HS-5 (cell line): ENCODE measurements at places on chromosomes 5 and 9.
A peak's percentile ranks its signal among the peaks of the same experiment; 100 is the strongest.

DNA sequence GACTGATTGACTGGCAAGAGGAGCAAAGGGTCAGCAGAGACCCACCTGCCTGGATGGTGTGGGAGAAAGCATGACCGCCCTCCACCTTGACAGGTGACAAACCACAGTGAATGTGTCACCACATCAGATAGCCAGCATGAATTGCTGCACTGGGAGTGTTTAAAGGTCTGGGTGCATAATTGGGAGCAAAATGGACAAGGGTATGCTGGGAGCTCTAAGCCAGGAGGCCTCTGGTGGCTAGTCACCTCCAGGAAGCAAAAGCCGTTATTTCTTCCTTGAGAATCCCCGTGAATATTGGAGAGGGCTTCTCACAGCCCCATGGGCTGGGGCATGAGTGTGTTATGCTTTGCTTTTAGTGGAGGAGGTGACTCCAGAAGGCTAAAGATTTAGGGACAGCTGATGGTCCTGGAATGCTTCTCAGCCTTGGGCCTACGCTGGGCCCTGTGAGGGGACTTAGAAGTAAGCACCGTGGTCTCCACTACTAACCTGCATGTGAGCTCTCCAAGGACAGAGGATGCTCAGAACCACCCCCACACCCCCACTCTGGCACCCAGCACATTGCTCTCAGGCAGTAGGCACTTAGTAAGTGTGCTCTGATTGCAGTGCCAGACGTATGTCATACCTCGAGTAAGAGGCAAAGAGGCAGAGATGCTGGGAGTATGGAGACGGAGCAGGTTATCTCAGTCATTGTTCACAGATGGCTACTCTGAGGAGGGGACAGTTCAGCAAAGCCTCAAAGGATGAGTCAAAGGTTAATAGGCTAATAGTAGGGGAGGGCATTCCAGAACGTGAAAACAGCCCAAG, 9.1 kb upstream of the IRF1 start:
- DNase-seq = no peak

- peak; percentile 80 for DNase-seq
Observed at GRCh38 chr9:115694014-115694413, 459.6 kb upstream of the PAPPA start.

DNA sequence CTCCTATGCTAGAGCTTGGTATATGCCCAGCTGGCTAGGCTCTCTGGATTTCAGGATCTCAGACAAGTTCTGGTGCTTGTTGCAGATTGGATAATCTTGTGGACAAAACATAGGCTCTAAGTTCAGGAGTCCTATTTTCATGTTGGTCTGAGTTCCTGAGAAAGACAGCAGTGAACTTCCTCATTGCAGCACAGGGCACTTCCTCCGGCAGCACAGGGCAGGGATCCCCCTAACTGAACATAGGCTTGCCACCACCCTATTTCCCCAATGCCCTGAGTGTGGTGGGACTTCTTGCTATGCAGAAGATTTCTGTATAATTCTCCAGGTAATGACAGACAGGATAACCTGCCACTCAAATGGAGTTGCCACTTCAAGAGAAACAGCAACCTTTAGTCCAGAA, 220.1 kb downstream of the PIK3R1 start:
- no peak for DNase-seq

GRCh38 chr5:1007681-1008450, 736 bp upstream of the NKD2 start:
- DNase-seq = no peak

DNA sequence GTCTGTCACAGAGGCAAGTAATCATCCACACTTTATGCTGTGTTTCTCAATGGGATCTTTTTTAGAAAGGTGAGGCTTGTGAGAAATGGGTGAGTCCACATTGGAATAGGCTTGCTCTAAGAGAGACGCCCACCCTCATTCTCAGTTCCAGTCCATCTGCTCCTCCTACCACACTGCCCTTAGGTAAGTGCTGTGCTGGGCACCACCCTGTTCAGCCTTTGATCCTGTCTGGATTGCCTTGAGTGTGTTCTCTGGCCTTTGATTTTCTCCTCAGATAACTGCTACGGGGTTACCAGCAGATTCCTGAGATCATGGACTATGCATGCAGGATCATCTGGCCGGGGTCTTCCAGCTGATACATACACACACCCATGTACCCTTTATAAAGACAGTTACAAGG, 328.6 kb downstream of the KDM4C start:
- no peak for DNase-seq

GRCh38 chr5:18807256-18808149, 1173.2 kb downstream of the TAF11L14 start:
- DNase-seq = no peak

- DNase-seq = no peak
Observed at GRCh38 chr5:141155540-141156374, 5.9 kb downstream of the PCDHB6 start.

GRCh38 chr5:57277085-57277484, 103.2 kb downstream of the GPBP1 start:
- no peak for DNase-seq

GRCh38 chr9:33297432-33297831, 7.1 kb downstream of the NFX1 start:
- DNase-seq = no peak

- no peak for DNase-seq
Observed at GRCh38 chr9:116323571-116323970, 170.0 kb downstream of the PAPPA start.

- no peak for DNase-seq
Observed at GRCh38 chr9:129481424-129481809, 139.5 kb downstream of the C9orf50 start.

DNA sequence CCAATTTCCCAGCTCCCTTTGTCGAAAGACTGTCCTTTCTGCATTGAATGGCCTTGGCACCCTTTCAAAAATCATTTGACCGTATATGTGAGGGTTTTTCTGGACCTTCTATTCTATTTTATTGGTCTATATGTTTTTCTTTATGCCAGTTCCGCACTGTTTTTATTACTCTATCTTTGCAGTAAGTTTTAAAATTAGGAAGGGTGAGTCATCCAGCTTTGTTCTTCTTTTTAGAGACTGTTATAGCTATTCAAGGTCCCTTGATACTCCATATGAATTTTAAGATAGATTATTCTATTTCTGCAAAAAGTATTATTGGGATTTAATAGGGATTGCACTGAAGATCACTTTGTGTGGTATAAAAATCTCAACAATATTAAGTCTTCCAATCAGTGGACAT, 44.2 kb upstream of the STARD4 start:
- DNase-seq = no peak

DNA sequence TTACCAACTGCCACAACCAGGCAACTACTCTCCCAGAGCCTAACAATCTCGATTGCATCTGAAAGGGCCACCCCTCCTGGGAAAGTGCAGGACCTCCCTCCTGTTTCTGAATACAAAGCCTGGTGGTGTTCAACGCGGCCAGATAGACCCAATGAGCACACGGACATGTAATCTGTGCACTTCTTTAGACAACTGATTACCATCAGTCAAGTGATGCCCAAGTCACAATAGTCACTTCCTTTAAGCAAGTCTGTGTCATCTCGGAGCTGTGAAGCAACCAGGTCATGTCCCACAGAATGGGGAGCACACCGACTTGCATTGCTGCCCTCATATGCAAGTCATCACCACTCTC, 739 bp downstream of the C9orf72 start:
- DNase-seq = no peak

DNA sequence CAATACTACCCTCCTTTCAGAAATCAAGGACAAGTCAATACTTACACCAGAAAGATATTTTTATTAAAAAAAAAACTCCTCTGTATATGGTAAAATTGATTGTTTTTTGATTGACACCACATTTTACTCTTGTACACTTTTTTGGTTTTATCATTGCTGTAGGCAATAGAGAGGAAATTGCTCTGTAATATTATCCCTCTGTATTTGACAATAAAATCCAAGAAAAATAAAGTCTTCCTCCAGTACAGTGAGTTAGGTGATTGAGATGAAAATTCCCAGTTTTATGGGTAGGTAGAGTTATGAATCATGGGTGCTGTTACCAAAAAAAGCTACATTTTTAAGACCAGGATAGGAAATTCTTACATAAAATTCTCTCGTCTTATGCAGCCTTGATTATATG, 22.6 kb upstream of the CCDC192 start:
- no peak for DNase-seq

DNA sequence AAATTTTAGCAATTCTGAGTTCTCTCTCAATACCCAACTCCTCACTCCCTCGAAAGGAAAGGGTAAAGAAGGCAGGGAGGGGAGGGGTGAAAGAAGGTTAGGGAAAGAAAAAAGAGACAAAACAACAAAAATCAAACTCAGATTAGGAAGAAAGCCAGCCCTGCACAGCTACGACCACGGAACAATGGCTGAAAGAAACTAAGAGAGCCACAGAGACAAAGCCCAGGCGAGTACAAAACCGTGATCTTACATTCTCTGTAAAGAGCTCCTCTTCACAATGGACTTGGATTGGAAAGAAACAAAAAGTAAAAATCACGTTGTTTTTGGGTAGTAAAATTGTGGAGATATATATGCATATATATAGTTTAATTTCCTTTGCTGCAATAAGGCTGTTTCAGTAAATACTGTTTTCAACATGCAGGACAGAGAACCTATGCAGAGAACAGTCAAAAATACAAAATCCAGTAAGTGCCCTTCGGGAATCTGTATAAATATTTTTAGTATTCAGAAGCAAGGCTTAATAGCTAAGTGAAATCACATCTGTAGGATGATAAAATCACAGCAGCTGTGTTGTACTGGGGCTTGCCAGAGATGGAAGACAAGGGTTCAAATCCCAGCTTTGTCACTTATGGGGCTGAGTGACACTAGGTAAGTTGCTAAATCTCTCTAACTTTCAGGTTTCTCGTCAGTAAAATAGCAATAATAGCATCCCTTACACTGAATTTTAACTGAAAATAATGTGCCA, 16.9 kb downstream of the PSMB7 start:
- no peak for DNase-seq

DNA sequence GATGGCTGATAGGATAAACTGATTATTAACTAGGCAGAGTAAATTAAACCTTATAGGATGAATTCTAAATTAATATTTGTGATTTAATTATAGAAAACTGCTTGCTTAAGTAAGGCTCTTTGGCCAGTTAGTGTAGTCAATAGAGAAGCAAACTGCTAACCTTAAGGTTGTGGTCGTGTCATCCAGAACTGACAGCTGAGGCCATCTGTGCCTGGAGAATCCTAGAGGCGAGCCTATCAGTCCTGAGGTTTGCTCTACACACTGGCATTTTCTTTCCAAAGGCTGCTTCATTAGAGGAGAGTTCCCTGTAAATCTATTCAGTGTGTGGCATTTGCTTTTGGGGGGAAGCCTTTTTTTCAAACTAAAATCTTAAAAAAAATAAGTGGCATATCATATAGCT, 169.2 kb downstream of the MEF2C start:
- DNase-seq = no peak

- no peak for DNase-seq
Observed at GRCh38 chr5:158380661-158381060, 521.7 kb upstream of the CLINT1 start.

GRCh38 chr9:128099932-128100491, 27.5 kb downstream of the PTGES2 start:
- no peak for DNase-seq

DNA sequence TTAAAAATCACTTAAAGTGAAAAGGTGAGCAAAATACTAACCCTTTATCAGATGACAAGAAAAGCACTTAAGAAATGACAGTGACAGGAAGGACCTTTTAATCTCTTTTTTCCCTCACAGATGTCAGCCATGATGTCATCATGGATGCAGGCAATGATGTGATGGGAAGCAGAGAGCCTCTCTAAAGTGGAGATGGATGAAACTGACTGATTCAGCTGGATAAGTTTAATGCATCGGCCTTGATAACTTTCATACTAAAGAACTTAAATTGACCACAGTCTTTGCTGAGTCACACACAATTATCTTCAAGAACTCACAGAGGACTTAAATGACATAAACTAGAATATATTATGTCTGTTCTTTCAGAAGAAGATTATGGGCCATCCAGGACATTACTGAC, 153.2 kb upstream of the FGF10 start:
- DNase-seq = no peak
